Fibroblast of the conjunctiva (primary cell): ENCODE measurements at places on chromosomes 7 and 10.

DNA sequence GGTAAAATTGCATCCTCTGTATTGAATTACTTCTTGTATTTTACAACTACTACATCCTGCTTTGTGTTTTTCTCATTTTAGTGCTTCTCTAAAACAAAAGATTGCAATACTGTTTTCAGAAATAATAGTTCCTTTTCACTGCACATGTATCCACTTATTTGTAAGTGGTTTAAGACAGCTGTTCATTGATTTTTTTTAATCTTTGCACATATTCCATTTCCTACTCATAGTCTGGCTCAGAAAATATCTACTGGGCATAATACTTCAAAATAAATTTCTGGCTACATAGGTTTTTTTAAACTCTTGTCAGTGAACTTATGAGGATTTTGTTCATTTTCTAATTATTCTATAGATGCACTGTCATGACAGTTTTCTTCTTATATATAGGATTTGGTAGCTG is 54.8 kb downstream of the SND1 start:
- no peak for DNase-seq

DNA sequence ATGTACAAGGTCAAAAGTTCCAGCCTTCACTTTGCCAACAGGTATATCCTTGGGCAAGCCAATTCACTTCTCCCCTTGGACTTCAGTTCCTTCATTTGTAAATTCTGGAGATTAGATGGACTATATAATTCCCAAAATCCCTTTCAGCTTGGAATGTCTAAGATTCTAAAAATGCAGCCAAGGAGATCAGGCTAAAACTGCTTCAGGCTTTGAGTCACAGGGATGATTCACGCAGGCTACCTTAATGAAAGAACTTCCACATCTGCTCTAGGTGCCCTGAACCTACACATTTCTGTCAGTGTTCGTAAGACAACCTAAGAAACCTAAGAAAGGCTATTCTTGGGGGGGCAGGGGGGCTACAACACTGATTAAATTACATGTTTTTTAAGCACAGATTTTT is 7.1 kb downstream of the CPVL start:
- DNase-seq, result no peak

- DNase-seq, result no peak
These were observed 85.6 kb upstream of the MTPN start for GRCh38 chr7:136062625-136063325.

GRCh38 chr7:90409667-90410066 is 6.4 kb downstream of the CLDN12 start:
- no peak for DNase-seq

DNA sequence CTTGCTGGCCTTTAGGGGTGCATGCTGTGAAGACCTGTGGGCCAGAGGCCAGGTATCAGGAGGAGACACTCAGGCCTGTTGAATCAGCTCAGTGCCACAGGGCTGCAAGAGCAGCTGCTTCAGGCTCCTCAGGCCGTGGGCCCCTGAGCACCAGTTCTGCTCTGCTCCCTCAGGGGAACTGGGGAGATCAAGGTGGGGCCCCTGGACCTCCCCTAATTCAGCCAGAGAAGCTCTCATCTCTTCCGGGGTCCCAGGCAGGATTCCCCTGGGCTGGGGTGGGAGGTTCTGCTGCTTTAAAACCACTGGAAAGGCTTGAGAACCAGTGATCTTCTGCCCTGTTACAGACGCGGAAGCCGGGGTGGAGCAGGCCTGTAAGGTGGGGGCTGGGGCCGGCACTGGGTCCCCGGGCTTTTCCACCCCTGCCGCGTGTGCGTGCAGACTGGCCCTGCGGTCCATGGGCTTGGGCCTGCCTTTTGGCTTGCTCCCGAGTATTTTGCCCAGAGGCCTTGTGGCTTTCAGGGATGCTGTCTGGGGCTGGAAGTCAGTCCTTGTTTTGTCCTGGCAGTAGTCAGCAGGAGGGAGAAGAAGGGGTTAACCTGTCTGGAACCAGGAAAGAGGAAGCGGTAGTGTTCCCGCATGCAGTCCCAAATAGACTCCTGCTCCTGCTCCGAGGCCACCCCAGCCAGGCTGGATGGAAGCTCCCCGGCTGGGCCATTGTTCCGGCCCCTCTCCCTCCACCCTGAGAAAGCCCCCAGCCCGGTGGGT is 74.3 kb downstream of the LHPP start:
- DNase-seq, result no peak

DNA sequence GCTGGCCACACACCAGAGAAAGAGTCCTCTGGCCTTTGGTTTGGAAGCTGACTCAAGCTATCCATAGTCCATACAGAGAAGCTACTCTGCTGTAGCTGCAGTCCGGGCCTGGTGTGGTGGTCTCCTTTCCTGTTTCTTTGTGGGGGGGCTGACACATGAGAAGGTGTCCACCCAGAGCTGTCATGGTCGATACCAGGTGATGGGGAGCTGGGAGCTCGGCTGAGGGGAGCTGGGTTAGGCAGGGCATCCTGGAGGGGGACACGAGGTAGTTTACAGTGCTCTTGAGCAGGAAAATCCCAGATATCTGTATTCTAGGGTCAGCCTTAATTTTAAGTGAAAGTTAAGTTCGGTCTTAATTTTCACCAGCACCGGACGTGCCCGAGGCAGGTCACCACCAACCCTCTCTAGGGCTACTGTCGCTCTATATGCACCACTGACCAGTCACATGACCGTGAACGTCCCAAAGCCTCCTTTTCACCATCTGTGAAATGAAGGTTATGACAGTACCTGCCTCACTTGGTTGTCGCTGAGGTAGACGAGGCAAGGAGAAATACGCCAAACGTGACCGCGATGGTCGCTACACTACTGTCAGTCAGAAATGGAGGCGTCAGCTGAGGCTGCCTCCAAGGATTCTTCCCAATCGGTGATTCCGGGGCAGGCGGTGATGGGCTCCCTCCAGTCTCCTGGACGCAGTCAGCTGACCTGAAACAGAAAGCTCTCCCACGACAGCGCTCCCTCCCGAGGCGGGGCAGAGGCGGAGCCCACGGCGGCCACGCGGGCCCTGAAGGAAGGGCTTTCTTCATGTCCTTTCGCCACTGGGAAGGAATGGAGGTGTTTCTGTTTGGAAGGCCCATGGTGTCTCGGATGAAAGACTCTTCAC is 69.4 kb upstream of the SHH start:
- no peak for DNase-seq

DNA sequence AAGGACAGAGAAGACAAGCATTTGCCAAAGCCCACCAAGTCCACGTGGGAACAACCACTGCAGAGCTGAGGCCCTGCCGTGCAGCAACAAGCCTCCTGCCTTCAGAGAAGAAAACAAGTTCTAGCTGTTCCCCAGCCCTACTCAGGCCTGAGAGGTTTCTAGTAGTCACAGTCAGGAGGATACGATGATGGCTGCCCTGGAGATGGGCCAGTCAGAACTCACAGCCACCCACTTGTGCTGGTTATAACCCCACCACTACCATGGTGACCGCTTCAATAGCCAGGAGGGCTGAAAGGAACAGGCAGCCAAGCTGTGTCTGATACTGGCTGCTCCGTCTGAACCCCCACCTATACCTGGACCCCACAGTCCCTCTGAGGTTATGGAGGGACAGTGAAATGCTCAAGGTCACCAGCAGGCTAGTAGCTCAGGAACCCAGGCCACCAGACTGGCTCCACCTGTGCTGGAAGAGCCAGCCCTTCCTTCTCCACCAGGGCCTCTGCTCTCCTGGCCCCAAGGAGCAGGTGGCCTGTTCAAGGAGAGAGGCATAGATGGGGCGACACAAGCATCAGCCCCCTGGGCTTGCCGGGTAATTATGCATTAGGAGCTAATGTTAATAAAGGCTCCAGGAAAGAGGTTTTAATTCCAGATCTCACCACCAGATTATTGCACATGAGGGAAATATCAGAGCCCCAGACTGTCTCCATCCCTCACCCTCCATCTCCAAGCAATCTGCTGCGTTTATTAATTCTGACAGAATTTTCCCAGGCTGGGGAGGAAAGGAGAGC is 125.8 kb upstream of the PCBD1 start:
- no peak for DNase-seq

DNA sequence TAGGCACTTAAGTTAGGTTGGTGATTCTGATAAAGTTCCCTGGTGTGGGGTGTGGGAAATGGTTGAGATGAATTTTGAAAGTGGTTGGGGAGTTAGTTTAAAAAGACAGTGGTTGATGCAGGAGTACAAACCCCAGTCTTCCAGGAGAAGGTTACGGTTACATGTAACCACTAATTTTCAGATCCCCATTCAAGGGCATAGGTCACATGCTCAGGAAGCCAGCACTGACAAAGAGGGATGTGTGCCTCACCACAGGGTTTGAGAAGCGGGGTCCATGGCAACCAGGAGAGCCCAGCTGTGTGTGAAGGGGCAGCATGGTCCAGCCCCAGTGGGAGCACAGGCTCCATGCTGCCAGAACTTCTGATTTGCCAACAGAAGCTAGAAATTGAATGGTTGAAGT is 144.2 kb downstream of the MDFIC start:
- DNase-seq, result no peak

DNA sequence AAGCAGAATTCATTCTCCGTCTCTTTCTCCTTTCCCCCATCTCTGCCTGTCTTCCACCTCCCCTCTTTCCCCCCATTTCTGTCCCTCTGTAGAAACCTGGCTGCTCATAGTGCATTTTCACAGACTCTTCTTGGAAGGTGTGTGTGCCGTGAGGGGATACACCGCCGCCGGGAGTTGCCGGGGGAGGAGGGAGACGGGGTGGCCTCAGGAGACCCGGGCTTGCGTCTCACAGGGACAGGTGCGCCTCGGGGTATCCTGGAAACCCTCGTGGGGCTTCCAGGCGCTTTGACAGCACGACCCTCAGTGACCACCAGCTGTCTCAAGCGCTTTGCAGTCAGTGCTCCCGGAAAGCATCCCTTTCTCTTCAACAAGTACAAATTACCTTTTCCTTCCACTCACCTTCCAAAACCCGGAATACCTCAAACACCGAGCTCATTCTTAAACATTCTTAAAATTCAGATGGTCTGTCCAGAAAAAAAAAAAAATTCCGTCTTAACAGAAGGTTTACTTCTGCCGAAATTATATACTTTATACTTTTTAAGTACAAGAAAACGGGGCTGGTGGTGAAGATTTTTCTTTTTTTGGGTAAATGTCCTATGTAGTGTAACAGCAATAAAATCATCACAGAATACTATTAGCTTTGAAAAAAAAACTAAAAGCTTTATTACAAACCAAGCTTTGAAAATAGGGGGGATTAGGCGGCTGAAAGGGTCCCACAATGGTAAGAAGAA is 8.2 kb downstream of the EMX2 start:
- DNase-seq, result no peak

DNA sequence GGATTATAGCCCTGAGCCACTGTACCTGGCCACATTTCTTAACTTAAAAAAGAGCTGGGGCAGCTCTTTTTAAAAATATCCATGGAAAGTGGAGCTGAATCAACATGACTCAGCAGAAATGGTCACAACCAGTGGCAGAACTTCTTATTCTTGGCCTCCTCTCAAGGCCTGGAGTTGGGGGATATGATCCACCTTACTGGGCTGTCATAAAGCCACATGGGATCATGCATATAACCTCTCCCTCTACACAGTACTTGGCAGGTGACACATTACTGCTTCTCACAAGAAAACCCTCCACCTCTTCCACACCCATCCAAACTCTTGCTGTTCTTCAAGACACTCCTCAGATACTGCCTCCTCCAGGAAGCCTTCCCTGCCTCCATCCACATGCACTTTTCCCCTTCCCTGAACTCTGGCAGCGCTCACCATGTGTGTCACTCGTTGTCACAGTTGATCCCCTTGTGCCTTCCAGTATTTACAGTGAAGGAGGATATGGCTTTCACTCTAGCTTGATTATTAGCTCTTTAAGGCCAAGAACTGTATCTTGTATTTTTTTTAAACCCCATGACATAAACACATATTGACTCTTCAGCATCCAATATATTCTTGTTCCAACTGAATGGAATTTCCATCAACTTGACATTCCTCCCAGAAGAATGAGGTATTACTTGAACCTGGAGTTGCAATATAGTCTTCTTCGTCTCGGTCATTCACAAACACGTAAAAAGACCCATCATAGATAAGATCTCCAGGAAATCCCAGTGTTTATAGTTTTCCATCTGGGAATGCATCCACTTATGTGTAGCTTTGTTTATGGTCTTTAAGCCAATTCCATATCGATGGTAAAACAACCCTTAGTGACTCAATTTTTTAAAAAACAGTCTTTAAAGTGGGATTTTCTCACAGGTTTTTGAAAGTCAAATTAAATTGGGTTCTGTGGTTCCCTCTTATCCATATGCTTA is 85.5 kb downstream of the TBXAS1 start:
- DNase-seq, result peak; percentile 59

GRCh38 chr10:34978080-34978479 is 112.1 kb downstream of the CUL2 start:
- no peak for DNase-seq

- DNase-seq, result no peak
These were observed 59.9 kb upstream of the IGFBP3 start for GRCh38 chr7:45980973-45981372.

- no peak for DNase-seq
These were observed 40.6 kb upstream of the PIK3CG start for GRCh38 chr7:106824458-106824857.

DNA sequence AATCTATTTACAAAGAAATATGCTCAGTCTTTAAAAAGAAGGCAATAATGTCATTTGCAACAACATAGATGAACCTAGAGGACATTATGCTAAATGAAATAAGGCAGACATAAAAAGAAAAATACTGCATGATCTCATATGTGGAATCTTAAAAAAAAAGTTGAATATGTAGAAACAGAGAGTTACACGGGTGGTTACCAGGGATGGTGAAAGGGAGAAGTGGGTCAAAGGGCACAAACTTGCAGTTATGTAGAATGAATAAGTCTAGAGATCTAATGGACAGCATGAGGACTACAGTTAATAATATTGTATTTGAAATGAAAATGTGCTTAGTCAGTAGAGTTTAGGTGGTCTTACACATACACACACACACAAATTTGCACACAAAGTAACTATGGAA is 88.2 kb upstream of the CCDC71L start:
- DNase-seq, result no peak

GRCh38 chr7:158745057-158745715 is 40.6 kb upstream of the NCAPG2 start:
- no peak for DNase-seq

DNA sequence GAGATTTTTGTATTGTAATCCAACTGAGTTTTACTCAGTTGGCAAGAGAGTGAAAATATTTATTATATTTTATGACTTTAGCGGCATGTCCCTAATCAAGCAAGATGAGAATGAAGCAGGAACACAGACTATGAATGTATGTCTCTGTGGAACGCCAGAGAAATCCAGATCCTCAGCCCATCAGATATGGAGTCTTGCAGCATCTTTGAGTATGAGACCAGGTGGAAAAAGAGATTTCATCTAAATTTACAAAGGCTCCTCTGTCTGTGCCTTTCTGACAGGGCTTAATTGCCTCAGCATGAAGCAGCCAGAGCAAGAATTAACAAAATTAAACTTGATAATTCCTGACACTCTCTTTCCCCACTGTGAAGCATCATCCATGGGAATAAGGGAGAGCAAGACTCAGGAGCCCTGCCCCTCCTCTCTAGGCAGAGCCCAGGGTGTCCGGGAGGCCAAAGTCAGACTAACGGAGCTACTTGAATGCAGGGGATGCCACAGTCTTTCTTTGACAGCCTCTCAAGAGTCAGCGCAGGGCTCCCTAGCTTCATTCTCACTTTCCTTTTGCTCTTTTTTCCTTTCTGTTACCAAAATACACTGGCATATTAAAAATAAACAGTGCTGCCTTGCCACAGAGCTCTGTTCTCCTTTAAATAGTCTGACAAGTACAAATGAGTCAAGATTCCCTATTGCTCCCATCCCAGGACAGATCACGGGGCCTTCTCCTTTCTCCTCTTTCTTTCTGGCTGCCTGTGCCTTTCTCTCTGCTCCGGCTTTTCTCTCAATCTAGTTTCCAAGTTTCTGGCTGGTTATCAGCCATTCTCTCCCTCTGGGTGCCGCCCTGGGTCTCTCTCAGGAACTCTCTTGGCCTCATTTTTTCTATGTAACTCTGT is 132.2 kb upstream of the INHBA start:
- DNase-seq, result no peak
